ENCODE measurements at places on chromosomes 2 and 18. TPM values are rescaled to one million over a fixed set of nuclear protein-coding genes. Genes with fewer than 3 reads are reported as not detected.

DNA sequence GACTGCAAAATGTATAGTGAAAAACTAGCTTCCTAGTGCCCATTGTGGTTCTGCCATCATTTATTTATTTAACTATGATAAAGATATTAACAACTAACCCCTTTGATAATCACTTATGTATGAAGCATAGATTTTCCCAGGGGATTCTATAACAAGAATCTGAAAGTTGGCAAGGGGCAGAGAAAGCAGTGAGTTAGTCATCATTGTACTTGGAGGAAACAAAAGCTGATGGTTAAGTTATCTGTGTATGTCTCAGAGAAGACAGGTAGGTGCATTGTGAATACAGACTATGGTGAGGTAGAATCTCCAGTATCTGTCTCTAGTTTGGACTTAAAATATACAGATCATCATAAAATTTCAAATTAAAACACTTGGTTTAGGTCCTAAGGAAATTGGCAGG is 2159.1 kb upstream of the CELF4 start:
- peak; percentile 22 for DNase-seq

DNA sequence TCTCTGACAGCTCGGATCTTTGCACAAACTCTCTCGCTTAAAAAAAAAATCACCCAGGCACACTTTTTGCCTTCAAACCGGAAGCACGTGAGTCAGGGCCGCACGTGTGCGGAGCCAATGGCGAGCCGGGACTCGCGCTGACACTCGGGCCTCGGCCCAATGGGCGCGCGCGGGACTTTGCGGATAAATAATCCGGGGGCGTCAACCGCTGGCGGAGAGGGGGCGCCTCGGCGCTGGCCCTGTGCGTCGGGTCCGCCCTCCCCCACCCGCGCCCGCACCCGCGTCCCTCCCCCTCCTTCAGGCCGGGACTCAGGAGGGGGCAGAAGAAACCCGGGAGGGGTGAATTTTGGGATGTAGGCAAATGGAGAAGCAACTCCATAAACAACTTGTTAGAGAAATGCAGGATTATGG is 319 bp upstream of the EN1 start:
- no peak for DNase-seq

DNA sequence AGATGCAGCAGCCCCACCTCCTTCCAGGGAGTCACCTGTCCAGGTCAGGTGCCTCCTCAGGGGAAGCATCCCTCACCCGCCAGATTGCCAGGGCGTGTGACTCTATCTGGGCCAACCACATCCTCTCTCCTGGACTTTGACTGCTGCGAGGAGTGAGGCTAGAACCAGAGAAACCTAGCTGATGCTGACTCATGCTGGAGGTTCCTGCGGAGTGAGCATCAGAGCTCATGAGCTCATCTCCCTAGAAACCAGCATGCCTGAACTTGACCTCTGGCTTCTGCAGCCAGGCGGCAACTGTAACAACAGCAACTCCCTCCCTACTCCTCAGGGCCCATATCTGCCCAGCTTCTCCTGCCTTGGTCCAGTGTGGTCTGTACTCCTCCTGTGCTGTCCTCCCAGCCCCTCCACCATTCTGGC is 28.3 kb upstream of the NT5DC4 start:
- DNase-seq = peak; percentile 100

DNA sequence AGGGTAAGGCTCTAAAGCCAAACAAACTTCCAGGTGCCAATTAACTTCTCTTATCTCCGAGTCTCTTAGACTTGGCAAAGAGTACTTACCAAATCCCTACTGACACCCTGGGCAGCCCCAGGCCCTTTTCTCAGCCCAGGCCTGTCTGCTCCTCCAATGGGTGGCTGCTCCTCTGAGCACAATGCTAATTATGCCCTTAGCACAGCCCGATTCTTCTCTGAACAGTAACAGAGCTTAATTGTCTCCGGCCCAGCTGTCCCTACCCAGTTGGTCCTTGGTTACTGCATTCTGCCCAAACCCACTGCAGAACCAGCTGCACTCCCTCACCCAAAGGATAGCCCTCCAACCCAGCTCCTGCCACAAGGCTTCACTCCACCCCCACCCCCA is 110.3 kb downstream of the SMAD7 start:
- DNase-seq = no peak

DNA sequence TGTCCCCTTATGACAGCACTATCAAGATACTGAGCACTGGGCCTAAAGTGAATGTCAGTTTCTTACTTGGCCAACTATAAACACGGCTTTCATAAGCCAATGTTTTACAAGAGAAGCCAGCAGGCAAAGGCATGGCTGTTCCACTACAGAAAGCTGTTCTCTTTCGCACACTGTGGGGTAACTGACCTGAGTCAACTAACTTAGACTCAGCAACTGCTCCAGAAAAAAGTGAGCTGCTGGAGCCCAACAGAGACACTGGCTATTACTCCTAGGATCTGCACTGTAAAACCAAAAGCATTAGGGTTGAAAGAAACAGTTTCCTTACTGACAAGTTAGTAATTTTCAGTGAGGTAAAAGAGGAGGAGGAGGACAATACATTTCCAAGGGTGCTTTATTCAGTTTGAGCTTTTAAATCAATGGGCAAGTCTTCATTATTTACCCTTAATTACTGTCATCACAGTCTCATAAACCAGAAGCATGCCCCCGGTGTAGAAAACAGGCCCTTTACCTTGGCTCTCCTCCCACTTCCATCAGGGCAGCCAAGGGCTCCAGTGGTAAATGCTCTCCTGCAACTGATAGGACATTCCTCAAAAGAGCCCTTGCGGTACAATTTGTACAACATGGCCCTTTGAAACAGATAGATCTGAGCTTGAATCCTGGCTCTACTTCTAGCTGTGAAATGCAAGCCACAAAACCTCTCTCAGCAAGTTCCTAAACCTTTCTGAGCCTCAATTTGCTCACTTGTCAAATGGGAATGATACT is 275.7 kb downstream of the PDE11A start:
- no peak for DNase-seq

- no peak for DNase-seq
These were observed 13.2 kb downstream of the CNNM4 start for GRCh38 chr2:96773922-96774321.

DNA sequence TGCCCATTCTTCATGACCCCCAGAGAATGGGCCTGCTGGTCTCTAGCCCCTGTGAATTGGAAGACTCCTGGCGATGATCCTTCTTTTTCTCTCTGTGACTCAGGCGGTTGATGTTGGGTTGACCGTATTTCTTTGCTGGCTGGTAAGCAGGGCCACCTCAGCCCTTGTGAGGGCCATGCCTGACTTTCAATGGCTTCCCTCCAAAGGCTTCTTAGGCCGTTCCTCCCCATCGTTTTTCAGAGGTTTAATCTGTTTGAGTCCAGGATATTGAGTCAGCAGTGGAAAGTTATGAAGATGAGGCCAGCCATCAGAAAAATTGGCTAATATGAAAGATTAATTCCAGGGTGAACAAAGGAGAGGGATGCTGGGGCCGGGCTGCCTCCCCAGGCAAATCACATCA is 13.6 kb downstream of the HPCAL1 start:
- no peak for DNase-seq

DNA sequence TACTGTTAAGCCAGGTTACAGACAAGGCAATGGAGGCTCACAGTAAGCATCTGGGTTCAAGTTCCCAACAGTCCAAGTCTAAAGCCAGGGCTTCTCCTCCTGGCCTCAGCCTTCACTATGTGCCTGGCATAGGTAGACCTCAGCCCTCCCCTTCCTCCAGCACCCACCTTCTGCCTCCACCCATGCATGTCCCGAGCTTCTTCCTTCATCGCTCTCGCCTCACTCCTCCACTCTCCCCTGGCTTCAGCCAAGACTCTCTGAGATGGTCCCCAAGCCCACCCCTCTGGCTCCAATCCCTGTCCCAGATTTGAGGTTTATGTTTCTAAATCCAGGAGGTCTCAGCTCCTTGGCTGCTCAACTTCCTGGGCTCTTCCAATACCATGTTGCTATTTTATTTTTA is 26.9 kb downstream of the CENPA start:
- no peak for DNase-seq

DNA sequence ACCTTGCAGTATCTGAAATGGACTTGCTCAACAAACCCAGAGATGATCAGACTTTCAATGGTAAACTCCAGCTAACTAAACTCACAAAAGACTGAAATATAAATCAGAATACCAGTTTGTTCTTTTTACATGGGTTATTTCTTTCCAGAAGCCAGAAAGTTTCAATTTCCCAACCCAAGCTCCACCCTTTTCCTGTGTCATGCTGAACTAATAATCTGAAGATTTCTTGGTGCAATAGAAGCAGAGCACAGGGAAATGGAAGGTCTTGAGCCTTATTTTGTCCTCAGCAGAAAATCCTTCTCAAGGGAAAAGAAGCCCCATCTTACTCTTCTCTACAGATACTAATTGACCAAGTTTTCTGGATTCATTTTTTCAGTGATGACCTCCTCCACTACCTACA is 93.3 kb upstream of the PAPOLG start:
- DNase-seq = no peak

DNA sequence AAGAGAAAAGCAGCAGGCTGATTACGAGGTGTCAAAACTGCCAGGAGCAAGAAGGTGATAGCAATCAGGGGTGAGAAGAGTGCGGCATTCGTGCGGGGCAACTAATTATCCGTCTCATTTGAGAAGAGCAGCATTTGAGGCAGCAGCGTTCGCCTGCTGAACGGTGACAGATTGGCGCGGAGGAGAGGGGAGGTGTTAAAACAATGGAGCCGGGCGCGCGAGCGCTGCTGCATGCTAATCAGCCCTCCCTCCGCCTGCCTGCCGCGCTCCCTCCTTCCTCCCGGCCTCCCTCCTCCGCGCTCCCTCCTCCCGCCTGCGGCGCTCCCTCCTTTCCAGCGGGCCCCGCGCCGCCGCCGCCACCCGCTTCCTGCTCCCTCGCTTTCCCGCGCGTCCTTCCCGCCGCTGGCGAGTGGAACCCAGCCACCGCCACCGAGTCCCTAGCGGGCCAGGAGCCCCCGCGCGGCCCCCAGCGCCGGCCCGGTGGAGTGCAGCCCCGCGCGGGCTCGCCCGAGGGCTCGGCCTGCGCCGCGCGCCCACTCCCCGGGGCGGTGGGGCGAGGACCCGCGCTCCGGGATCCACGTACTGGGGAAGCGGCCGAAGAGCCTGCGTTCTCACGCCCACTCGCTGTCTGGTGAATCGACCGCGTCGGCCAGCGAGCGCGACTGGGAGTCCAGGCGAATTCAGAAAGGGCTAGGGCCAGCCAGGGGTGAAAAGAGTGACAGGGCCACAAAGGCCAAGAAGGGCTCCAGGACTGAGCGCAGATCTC is 69.5 kb upstream of the PSMD14 start:
- DNase-seq = peak; percentile 36

GRCh38 chr2:177393203-177393755 is 706 bp downstream of the AGPS start:
- DNase-seq = peak; percentile 20

- no peak for DNase-seq
These were observed 33.9 kb downstream of the ZNF516 start for GRCh38 chr18:76461148-76461547.

GRCh38 chr2:219109471-219109870 is 48.8 kb upstream of the IHH start:
- no peak for DNase-seq

The RIOK3 gene
- 144 TPM for total RNA-seq

The ABCG5 gene
- total RNA-seq = not detected

The DPP4 gene
- total RNA-seq = 2.9 TPM

The WDR75 gene
- total RNA-seq = 42.5 TPM

The ATOH8 gene
- total RNA-seq = not detected

The KIF5C gene
- total RNA-seq = not detected

The NEMP2 gene
- 1.8 TPM for total RNA-seq

The NPHP1 gene
- 2.4 TPM for total RNA-seq

The ANKRD23 gene
- total RNA-seq = 0.79 TPM

Measured in bronchial epithelial cell (primary cell).